ENCODE measurements at places on chromosomes 12 and 14.

GRCh38 chr14:70527501-70528105, 7.2 kb downstream of the ADAM20 start:
- DNase-seq: no peak

- no peak for DNase-seq
Observed at GRCh38 chr12:128554546-128555304, 269.0 kb downstream of the SLC15A4 start.

DNA sequence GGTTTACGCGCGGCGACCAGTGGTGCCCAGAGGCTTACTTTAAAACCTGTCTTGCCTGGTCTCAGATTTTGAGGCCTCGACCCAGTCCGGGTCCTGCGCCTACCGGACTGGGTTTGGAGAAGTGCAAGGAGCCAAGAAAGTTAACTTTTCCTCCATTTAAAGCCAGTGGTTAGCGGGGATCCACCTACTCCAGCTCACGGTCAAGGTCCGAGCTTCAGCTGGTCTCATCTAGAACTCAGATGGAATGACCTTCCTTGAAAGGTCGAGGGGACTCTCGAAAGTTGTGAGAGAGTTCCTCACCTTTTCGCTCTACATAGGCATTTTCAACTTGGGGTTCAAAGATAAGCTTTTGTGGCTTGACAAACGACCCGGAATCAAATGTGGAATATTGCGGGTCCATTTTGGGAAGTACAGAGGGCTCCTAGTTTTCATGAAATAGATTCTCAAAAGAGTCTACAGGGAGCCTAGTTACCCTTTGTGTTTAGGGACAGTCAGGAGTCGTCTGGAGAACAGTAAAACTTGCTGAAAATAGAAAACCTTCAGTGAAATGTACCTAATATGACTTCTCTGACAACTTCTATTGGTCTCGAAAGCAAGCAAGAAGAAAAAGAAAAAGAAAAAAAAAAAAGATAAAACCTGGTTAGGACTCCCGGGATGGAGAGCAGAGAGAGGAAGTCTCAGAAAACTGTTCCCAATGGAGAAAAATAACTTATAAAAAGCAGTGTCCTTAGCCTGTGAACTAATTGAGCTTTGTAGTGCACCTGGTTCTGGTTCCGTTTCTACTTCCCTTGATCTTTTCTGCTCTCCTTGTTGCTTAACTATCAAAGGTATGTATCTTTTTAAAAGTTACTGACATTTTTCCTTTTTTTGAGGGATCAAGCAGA, 1.4 kb downstream of the KCNMB4 start:
- DNase-seq: no peak

DNA sequence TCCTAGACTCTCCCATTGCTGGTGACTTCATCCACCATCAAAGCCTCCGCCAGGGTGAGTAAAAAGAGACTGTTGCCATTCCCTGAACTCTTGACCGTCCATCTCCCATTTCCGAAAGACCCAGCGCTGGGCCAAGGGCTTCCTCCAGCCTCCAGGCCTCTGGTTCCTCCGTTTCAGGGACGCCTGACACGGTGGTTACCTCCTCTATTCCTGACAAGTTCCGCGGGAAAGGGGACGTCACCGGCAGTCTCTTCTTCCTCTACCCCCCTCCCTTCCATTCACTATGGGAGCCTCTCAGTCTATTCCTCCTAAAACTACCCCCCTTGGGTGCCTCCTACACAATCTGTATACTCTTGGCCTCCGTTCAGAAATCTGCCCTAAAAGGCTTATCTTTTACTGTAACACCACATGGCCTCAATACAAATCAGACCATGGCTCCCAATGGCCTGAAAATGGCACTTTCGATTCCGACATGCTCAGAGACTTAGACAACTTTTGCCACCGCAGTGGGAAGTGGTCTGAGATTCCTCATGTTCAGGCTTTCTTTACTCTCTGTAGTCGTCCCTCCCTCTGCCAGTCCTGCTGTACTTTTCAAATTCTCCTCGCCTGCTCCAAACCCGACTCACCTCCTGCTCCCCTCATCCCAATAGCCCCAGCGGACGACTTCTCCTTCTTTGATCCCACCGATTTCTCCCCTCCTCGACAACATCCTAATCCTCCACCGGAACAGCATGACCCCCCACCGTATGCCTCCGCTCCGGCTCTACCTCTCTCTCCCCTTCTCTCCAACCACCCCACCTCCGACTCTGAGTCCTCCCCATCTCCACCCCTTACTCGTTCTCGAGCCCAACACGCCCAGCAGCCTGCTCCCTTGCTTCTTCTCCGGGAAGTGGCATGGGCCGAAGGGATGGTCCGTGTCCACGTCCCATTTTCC, 70.4 kb downstream of the MOK start:
- no peak for DNase-seq

- DNase-seq: no peak
Observed at GRCh38 chr12:57368349-57369095, 62.3 kb downstream of the R3HDM2 start.

DNA sequence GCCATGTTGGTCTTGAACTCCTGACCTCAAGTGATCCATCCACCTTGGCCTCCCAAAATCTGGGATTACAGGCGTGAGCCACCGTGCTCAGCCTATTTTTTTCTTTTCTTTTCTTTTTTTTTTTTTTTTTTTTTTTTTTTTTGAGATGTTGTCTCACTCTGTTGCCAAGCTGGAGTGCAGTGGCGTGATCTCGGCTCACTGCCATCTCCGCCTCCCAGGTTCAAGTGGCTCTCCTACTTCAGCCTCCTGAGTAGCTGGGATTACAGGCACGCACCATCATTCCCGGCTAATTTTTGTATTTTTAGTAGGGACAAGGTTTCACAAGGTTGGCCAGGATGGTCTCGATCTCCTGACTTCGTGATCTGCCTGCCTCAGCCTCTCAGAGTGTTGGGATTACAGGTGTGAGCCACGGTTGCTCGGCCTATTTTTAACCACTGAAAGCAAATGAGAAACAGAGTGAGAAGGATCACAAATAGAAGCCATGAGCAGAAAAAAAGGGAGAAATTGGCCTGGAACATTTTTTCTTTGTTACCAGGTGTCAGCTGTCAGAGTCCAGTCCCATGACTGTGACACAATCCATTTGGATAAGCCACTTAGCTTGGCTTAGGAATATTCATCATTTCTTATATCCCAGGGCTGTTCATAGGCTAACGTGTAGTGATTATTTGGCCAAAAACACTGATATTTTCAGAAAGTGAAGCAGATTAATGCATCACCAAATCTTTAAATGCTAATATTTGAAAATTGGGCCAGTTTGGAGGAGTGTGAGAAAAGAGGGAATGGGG, 7.9 kb upstream of the NFKBIA start:
- no peak for DNase-seq

DNA sequence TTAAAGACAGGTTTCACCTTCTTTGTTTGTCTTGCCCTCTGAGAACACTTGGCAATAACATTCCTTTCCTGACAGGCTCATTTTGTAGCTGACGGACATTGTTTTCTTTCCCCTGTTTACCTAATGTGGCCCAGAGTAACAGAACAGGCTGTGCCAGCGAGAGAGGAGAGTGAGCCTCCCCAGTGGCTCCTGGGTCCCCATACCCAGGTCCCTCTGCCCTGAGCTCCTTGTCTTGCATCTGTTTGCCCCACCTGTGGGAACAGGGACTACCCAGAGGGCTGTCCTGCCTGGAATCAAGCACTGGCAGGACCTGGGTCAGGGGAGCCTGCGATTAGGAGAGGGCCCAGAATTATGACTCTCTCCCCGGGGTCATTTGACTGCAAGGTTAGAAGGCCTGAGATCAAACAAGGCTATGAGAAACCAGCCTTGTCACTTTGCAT, 222.9 kb downstream of the ZFP36L1 start:
- DNase-seq: no peak

DNA sequence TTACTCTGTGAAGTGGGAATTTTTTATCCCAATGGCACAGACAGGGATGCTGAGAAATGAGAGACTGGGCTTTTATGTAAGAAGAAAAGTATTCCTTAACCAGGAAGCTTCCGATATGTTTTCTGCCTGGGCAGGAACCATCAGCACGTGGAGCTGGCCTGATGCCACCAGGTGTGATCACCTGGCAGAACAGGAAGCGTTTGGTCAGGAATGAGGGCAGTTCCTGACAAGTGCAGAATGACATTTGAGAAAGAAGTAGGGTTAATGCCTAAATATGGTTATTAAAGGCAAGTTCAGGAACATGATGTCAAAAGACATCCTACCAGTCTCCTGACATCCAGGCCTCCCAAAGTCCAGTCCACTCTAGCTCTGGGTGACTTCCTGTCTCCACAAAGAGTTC, 210.3 kb downstream of the NUAK1 start:
- no peak for DNase-seq

DNA sequence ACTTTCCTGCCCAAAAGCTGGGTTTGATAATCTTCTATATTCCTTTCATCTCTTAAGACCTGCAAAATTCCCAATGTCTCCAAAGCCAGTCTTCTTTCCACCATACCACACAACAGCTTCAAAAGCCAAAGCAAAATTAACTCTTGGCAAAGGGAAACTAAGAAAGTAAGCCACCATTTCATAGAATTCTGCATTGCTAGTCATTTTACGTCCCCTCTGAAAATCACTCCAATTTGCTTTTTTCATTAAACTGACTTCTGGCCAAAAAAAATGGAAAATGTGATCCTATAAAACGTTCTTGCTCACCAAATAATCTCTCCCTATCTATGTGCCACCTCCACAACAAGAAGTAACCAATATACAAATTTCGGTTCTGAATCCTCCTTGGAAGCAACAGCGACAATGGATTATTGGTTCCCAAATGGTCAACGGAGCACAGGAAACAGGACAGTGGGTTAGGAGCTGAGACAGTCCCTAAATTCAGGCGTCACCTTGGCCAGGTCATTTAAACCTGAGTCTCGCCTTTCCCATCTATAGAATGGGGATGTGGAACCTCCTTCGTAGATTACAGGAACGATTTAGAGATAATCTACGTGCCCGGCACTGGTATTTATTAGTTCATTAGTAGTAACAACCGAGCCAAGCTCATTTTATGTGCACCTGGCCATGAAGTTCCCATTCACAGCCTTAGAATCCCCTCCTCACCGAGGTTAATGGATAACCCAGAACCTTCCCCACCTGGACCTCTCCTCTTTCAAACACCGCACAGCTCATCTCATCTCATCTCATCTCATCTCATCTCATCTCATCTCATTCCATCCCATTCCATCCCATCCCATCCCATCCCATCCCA, 1.2 kb downstream of the NT5DC3 start:
- DNase-seq: no peak

- no peak for DNase-seq
Observed at GRCh38 chr14:96158735-96159134, 45.9 kb upstream of the BDKRB2 start.

GRCh38 chr12:132956011-132956788, at the start of gene ZNF605:
Gene ZNF605, minus strand, starts transcription at chr12:132956306. Its CDS starts 10,671 bp downstream, at chr12:132945635.
- peak; percentile 76 for DNase-seq

- DNase-seq: no peak
Observed at GRCh38 chr14:97411938-97412612, 614.9 kb downstream of the VRK1 start.

GRCh38 chr12:82476511-82476910, 118.2 kb downstream of the METTL25 start:
- no peak for DNase-seq

DNA sequence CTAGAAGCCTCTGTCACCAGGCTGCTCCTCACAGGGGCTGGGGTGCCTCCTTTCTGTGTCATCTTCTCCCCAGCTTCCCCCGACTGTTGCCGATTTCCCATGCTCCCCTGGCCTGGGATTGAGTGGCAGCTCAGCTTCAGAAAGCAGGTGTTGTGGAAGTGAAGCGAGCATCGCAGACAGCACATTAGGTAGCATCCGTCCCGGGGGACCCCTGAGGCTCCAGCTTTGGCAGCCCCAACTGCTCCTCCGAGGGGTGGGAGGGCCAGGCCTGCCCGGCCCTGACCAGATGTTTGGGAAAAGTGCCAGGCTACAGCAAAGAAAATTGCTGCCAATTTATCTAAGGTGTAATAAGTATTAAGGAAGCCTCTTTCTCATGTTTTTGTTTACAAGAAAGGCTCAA, 1045.6 kb downstream of the BCL11B start:
- DNase-seq: no peak

DNA sequence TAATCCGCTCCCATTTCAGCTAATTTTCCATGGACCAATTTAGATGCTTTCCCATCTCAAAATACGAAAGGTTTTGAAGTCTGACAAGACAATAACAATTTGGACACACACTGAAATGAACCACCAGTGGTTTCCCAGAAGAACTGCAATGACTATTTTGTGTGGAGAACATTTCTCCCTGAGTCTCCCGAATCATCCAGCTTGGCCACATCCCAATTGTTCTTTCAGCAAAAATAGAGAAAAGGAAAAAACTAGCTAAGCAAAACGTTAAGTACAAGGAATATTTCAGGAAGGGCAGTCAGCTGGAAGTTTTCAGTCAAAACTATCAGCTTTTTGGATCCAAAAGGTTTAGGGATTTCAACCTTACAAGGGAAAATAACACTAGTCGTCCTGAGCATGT, 390.6 kb downstream of the KCNH5 start:
- DNase-seq: no peak

GRCh38 chr12:89492883-89493282, 31.7 kb downstream of the GALNT4 start:
- DNase-seq: no peak

DNA sequence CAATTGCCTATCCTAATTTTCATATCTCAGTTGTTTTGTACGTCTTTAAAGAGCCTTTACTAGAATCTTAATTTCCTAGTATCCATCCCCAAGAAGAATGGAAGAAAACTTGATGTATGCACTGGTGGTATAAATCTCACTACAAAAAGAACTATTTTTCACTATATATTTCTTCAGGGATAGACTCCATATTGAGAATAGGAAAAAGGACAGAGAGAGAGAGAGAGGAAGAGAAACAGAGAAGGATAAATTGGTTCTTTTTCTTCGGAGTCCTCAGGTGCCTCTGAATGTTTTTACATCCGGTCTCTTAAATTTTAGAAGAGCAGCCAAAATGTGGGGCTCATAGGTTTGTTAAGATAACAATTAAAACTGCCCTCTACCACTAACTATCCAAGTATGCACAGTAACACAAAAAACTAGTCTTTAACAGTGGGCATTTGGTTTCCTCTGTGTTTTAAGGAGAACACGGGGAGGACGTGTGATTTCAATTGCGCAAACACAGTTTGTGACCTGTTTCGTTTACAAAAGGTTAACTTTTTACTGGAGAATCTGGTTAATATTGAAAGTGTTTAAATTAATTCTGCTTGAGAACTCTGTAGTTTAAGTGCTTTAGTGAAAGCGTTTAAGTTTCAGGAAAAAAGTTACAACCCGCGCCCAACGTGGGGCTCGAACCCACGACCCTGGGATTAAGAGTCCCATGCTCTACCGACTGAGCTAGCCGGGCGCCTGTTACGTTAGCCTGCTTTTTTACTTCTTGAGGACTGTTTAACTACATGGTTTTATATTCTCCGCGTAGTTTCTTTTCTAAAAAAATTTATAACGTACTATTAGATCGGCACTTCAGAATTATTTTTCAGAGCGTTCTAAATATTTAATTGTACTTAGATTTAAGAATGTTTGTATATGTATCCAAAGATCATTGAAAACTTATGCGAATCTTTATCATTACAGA, 5.1 kb upstream of the PSMA3 start:
- DNase-seq: peak; percentile 85

GRCh38 chr12:108724054-108724889, 7.0 kb downstream of the CORO1C start:
- no peak for DNase-seq

DNA sequence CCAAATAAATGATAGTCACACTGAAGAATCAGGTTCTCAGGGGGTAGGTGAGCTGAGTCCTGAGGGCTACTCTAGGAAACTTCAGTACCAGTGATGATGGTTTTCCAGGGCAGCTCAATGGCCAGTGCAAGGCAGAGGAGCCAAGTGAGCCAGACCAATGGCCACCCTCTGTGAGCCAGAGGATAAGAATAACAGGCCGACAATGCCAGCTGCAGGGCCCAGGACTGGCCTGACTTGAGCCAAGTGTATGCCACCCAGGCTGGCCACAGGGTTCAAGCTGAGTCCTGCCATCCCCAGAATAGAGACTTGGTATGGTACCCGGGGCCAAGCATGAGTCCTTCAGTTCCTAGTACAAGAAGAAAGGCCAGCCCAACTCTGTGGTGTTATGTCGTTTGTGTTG, 355.5 kb downstream of the DPF3 start:
- no peak for DNase-seq

All from stimulated activated CD4-positive, alpha-beta T cell treated with anti-CD3 and anti-CD28 coated beads, Interleukin-4, amount 100 ng/mL, for 48 hours (primary cell).